ENCODE measurements at places on chromosomes 16 and 17.
A peak's percentile ranks its signal among the peaks of the same experiment; 100 is the strongest.

DNA sequence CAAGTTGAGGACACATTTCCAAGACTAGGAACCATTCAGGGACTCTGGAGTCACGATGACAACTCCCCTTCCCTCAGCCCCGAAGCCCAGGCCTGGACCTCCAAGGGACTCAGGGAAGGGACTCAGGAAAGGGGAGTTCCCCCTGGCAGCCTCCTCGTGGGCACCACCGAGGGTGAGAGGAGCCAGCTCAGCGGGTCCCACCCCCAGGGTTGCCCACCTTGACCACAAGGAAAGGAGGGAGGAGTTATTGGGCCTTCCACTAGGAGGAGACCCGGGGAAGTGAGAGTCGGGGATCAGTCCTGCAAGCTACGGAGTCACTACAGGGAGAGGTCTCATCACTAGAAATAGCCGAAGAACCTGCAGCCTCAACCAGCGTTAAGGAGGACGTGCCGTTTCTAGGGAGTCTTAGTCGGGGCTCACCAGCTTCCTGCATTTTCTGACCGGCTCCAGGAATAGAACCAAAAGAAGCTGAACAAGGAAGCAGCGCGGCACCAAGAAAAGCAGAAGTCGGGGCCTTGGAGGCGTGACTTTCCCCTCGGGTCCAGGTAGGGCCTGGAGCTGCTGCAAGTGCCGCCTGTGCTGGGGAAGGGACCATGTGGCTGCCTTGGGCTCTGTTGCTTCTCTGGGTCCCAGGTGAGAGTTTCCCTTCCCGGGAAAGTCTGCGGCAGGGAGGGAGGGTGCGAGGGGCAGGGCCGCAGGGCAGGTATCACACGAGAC lies at the start of gene CD300A:
CD300A (plus strand) TSS at position 524 of the 717 bp plus-strand sequence; CDS start at position 594, 70 bp downstream.
- peak; percentile 26 for DNase-seq

DNA sequence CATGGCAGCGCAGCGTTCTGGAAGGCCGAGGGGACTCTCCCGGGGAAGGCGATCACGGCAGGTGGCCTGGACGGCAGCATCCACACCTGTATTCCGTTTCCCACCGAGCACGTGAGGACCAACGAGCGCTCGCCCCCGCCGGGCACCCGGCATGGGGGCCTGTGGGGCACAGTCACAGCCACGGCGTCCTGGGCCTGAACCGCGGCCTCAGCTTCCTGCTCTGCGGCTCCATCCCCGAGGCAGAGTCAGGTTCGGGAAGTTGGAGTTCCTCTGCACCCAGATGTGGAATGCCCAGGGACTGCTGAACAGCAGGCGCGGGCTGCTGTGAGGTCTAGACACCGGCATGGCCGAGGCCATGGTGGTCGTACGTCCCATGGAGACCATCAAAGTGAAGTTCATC lies 1713.9 kb downstream of the TP53TG3F start:
- no peak for DNase-seq

DNA sequence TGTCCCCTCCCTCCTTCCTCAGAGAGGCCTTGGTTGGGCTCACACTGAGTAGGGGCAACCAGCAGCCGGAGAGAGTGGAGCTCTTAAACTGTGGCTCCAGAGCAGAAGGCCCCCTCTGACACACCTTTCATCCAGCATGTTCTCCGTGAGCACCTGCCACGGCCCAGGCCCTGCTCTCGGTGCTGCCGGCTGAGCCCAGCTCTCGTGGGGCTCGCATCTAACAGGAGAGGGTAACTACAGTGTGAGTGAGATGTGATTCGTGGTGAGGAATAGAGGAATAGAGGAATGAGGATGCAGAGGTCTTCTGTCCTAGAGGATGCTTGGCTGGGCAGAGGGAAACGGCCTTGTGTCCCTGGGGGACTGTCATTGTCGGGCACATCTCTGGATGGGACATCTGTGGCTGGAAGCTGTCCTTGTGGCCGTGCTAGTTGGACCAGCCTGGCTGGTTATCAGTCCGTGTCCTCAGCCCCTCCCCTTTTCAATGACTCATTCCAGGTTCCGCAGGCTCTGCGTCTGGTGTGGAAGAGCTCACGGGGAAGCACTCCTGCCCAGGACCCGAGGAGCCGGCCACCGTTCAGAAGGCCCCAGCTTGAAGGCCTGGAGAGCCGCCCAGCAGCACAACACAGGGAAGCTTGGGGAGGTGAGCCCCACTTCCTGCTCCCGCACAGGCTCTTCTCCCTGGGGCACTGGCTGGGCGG lies 11.9 kb upstream of the DNASE1 start:
- no peak for DNase-seq

DNA sequence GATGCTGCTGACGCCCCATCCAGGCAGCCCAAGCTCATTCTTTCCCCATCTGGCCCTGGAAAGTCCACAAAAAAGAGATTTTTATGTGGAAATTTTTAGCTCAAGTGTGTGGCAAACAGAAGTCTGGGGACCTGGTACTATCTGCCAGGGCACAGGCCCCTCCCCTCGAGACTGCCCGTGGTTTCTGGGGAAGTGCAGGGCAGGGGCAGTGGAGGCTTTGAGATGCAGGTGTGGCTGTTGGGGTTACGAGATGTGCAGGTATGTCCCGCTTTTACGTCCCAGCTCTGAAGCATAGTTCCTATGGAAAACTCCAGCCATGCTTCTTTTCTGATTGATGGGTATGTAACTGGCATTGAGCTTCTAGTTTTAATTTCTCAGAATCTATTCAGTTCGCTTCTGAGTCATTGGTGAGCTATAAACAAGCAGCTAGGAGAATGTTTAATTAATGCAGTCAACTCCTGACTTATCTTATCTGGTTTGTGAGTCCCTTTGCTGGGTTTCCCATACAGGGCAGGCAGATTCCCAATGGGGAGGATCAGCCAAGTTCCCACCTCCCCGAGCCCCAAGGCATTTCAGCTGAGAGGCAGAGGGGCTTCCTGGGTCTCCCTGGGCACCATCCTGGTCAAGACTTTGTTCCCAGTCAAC lies 16.2 kb downstream of the TBX4 start:
- no peak for DNase-seq

GRCh38 chr17:11986179-11986941 lies 10.9 kb downstream of the ZNF18 start:
- no peak for DNase-seq

DNA sequence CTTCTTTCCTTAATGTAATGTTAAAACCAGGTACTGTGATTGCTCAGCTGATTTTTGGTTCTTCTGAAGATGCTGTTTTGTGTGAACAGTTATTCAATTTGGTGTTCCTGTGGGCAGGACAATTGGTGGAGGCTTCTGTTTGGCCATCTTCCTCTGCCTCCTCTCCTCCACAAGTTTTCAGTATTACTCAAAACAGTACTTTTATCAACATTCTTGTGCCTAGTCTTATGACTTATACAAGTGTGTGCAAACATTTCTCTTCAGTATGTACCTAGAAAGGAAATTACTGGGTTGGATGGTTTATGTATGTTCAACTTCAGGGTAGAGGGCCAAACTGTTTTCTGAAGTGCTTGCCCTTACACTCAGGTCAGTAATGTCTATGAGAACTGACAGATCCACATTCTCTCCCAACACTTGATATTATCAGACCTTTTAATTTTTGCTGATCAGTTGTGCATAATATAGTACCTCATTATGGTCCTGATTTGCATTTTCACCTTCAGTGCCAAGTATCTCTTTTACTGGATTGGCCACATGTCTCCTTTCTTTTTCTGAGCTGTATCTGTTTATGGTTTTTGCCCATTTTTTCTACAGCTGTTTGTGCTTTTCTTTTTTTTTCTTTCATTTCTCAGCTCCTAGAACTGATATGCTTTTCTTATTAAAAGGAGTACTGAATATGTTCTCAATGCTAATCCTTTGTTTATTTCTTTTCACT lies 50.9 kb downstream of the ERCC4 start:
- DNase-seq: no peak

- no peak for DNase-seq
These were observed 15.6 kb upstream of the TEX2 start for GRCh38 chr17:64278614-64279013.

DNA sequence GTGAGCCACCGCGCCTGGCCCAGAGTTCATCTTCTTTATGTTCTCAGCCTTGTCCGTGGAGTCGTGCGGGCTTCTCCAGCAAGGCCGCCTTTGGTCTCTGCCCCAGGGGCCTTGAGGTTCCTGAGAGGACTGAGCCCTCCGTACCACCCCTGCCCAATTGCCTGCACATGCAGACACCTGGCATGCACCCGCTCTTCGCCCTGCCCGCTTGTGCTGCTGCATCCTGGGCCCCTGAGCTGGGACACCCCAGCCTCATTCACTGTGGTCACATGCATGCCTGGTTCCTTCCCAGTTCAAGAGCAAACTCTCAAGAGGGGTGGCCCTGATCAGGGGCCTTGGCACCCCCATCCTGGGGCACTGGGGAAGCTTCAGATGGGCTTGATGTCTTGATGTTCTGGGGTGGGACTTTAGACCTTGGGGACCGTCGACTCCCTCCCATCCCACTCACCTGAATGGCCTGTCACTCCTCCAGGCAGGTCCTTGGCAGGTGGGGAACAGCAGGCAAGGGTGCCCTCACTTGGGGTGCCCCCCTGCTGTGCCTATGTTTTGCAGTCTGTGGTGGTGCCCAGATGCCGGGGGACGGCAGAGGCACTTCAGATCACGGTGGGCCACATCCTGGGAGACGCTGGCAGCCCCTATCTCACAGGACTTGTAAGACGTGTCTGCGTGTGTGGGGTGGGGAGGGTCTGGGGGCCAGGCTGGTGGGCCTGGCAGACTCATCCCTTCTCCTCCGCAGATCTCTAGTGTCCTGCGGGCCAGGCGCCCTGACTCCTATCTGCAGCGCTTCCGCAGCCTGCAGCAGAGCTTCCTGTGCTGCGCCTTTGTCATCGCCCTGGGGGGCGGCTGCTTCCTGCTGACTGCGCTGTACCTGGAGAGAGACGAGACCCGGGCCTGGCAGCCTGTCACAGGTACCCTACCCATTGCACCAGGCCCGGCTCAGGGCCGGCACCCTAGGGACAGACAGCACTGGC lies 12.7 kb upstream of the SPNS2 start:
- DNase-seq: peak; percentile 46

- DNase-seq: no peak
These were observed 45.6 kb downstream of the ERN1 start for GRCh38 chr17:64084086-64084939.

DNA sequence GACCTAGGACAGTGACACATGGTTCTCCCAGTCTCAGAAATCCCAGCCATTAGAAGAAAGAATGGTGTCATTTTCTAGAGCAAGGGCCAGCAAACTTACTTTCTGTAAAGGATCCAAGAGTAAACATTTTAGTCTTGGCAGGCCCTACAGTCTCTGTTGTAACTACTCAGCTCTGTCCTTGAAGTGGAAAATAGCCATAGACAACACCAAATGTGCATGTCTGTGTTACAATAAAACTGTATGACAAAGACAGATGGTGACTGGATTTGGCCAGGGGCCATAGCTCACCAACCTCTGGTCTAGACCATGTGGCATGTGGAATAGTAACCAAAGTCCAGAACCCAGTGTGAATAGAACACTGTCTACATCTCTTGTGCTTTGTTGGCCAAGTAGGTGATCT lies 286.5 kb downstream of the HS3ST4 start:
- DNase-seq: no peak

DNA sequence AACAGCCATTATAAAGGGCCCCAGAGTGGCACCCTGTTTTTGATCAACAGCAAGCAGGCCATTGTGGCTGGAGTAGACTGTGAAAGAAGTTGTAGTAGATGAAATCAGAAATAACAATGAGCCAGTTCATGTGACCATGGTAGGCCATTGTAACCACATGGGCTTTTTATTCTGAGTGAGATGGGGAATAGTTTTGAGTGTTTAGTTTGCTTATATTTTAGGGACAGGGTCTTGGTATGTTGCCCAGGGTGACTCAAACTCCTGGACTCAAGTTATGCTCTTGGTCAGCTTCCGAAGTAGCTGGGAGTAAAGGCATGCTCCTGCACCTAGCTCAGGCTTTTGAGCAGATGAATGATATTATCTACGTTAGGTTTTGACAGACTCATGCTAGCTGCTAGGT lies 12.0 kb downstream of the CBFB start:
- no peak for DNase-seq

DNA sequence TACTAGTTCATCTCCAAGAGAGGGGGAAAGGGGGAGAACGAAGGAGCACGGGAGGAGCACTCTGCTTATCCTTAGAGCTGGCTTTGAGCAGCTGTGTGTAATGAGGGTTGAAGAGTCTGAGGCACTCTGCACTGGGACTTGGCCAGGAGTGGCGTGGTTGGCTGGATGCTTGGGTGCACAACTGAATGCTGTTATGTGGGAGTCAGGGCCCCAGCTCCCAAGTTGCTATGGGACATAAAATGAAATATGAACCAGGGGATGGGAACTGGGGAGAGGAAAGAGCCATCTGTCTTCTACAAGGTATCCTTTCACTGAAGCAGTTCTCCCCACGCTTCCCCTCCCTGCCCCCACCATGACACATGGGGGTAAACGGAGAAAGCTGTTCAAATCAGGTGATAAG lies 105.9 kb upstream of the ANKFN1 start:
- no peak for DNase-seq

- no peak for DNase-seq
These were observed 39.6 kb downstream of the TK2 start for GRCh38 chr16:66510298-66510697.

DNA sequence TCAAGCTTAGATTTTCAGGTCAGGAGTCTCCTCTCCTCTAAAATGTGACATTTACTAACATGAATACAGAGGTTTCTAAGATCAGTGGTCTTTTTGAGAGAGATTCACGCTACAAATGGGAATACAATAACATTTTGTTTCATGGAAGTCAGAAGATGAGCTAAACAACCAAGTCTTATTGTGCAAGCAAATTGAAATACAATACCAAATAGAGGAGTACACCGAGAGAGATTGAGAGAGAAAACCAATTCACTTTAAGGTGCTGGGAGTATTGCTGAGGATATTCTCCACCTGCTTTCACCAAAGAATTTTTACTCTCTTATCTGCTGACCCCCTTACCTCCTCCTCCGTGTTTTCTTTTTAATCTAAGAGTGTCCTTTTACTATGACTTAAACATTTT lies 11.5 kb downstream of the VEZF1 start:
- DNase-seq: no peak

DNA sequence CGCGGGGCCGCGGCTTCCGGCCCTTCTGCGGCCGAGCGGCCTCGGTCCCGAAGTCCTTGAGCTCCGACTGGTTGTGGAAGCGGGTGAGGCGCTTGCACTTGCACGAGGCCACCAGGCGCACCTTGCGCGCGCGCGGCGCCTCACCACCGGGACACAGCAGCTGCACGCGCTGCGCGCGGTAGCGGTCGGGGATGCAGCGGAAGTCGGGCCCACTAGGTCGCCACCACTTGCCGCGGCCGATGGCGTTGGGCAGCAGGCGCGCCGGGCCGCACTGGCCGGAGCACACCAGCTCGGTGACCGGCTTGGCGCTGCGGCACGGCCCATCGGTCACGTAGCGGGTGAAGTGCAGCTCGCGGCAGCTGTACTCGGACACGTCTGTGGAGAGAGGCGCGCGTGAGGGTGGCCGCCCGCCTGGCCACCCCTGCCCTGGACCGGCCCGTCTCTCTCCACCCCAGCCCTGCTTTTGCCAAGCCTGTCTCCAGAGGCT lies 3.2 kb downstream of the SOST start:
- peak; percentile 20 for DNase-seq
